ENCODE measurements at places on chromosomes 4 and X.

DNA sequence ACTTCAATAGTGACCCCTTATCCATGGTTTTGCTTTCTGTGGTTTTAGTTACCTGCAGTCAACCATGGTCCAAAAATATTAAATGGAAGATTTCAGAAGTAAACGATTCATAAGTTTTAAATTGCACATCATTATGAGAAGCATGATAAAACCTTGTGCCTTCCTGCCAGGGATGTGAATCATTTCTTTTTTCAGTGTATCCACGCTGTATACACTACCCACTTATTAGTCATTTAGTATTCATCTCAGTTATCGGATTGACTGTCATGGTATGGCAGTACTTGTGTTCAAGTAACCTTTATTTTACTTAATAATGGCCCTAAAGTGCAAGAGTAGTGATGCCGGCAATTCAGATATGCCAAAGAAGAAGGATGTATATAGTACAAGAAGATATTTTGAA lies 37.7 kb upstream of the TASL start:
- no peak for DNase-seq

- DNase-seq: peak; percentile 58
Observed at GRCh38 chrX:140057001-140057411, 91.7 kb upstream of the CXorf66 start.

GRCh38 chrX:40188573-40189417 lies 91.0 kb upstream of the BCOR start:
- DNase-seq: no peak

- DNase-seq: peak; percentile 19
Observed at GRCh38 chr4:122003335-122003734, 51.5 kb upstream of the TRPC3 start.

All from stimulated activated CD4-positive, alpha-beta T cell treated with anti-CD3 and anti-CD28 coated beads, Interleukin-2, amount 100 ng/mL, for 24 hours (primary cell).